Activated CD8-positive, alpha-beta memory T cell treated with anti-CD3 and anti-CD28 coated beads for 4 hours (primary cell): ENCODE measurements at places on chromosomes 5 and 9.

DNA sequence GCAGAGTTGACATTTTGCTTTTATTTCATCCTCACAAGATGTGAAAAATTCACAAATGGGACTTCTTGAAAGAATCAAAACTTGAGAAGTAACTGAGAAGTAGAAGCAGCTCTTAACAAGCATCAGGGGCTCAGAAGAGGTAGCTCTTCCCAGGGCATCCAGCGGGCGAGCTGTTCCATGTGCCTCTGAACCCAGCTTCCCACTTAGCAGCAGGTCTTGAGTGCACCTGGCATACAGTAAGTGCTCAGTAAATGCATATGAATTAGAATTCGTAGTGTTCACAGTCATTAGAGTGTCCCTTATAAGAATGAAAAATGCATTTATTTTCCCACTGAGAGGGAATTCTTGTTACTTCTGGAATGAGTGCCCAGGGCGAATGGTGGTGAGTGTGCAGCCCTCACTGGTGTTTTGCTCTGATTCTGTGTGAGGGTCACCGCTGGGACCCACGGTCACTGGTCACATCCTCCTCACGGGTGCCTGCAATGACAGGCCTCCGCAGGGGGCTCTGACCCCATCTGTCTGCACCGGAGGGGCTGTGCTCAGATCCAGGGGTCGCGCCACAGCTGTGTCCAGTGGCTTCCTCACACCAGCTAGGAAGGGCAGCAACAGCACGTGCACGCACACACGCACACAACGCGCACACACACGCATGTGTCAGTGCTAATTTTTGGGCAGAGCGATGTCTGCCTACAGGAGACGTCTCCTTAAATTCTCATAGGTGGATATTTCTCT lies 26.9 kb downstream of the EXOC3 start:
- DNase-seq, result no peak

DNA sequence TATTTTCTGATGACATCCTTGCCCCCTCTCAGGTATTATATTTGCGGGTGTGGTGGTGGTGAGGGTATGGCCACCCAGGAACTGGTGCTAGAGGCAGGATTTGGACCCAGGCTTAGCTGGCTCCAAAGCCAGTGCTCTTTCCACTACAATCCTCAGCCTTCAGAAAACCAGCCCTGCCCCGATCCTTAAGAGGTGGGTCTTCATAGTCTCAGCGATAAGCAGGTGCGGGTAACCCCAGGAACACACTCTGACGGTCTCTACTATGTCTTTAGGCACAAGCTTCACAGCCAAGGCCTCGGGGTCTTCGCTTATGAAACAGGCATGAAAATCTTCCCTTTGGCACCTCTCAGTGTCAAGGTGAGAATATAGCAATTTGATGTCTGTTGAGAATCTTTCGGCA lies 169.3 kb downstream of the FGF18 start:
- DNase-seq, result no peak

DNA sequence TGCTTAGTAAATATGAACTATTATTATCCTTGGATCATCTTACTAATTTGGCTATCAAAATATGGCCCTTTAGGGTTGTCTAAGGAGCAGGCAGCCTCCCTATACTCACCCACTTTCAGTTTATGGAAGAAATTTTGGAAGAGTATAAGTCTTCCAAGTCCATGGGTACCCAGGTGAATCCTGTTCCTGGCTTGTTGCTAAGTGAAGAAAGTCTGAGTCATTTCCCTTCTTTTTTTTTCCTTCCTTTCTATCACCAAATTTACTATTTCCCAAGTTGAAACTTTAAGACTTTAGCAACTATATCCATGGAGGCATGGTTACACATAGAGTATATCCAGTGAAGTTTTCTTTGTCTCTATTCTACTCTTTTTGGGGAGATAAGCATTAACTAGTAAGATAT lies 184.0 kb upstream of the ACTBL2 start:
- DNase-seq, result no peak

- DNase-seq, result no peak
Measured at GRCh38 chr9:31745886-31746285, 638.6 kb upstream of the ACO1 start.

GRCh38 chr5:2895876-2896275 lies 144.4 kb upstream of the IRX2 start:
- DNase-seq, result no peak

DNA sequence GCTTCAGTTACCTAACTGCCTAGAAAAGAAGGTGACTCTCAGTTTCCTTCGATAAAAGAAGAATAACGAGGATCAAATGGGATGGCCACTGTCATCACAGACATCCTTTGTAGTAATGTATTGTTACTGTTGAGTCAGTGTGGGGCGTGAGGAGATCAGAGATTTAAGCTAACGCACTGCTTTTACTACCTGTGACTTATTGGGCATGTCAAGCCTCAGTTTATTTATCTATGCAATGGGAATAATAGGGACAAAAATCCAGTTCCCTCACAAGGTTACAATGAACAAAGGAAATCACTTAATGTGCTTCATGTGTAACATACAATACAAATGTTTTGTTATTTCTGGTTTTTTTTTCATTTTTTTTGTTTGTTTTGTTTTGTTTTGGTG lies 255 bp upstream of the TRPM6 start:
- no peak for DNase-seq
